ENCODE measurements at places on chromosomes 13 and 19.

DNA sequence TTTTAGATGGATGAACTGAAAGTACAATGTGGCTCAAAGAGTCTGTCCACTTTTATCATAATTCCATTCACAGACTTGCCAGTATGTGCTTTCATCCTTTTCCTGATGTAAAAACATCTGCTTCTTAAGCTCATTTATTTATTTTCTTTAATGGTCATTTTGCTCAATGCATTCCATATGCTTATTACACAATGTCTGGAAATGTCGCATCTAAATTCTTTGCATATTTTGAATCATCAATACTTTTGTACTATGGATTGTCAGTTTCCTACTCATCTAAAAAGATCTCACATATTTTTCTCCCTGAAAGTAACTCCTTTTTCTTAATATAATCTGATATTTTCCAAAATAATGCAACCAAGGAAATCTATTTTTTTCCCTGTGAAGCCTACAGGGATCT, 1315.8 kb downstream of the EFNB2 start:
- DNase-seq = no peak

GRCh38 chr13:98105929-98106336, 37.0 kb upstream of the FARP1 start:
- no peak for DNase-seq

DNA sequence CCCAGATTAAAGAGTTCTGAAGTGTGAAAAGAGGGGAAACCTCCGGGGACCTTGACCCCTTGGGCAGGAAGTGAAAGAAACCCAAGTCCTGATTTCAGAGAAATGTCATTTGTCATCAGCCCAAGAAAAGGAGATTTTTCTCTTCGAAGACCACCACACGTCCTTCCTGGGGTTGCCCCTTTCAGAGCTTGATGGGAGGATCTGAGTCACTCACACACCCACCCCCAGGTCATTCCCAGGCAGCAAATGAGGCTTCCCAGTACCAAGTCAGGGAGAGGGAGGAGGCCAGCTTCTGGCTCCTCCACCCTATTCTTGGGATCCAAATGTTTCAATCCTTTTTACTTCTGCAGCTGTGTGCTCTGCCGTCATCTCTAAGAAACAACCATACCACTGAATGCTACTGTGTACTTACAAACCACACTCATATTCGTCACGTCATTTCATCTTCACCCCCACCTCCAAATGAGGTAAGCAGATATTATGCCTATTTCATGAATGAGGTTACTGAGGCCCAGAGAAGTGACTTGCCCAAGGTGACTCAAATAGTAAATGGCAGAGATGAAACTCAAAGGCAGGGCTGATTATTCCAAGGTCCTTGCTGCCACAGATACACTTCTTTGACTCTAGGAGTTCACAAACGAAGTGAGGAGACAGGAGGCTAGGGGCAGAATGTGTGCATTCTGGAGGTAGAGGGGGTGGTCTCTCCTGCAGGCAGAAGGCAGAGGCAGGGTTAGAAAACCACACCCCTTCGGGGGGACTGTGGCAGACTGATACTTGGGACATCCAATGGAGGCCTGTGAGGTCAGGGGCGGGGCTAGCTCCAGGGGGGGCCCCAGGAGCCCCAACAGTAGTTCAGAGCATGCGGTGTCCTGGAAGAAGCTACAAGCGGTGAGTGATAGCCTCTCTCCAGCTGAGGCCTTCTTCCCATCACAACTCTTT, 5.0 kb upstream of the KMT2B start:
- no peak for DNase-seq

GRCh38 chr13:100694722-100695508, 20.3 kb upstream of the TMTC4 start:
- no peak for DNase-seq

GRCh38 chr13:79541426-79542049, 60.6 kb downstream of the NDFIP2 start:
- peak; percentile 78 for DNase-seq

GRCh38 chr19:16901491-16902175, 12.8 kb downstream of the F2RL3 start:
- no peak for DNase-seq

DNA sequence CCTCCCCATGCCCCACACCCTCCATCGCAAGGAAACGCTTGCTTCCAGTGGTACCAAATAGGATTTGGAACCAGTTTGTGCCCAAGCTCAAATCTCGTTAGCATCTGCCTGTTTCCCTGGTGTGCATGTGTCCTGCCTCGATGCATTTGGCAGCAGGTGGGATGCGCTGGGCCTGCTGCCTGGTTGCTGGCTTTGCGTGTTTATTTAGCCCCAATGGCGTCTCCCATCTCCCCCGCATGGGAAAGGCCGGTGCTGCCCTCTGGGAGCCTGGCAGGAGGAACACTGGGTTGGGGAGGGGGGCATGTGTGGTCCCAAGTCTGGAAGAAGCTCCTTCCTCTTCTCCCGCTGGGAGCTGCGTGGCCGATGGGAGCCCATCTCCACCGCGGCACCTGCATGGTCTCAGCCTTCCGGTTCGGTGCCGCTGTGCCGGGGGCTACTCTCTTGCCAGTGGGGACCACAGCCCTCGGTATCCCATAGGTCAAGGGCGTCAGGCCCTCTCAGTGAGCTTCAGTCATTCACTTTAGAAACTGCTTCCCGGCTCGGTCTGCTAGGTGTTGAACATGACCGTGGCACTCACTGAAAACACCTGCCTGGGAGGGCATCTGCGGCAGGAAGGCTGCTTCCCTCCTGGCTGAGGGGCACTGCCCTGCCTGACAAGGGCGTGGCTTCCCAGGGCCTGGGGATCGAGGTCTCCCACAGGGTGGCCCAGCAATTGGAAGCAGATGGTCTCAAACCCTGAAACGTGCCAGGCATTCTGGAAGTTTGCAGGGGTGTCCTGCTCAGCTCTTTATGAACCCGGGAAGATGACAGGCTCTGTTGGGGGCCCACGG, 11.8 kb upstream of the F7 start:
- no peak for DNase-seq

- DNase-seq = no peak
Observed at GRCh38 chr19:37413313-37414084, 42.6 kb downstream of the ZNF527 start.
